ENCODE measurements at places on chromosomes 4 and X.

DNA sequence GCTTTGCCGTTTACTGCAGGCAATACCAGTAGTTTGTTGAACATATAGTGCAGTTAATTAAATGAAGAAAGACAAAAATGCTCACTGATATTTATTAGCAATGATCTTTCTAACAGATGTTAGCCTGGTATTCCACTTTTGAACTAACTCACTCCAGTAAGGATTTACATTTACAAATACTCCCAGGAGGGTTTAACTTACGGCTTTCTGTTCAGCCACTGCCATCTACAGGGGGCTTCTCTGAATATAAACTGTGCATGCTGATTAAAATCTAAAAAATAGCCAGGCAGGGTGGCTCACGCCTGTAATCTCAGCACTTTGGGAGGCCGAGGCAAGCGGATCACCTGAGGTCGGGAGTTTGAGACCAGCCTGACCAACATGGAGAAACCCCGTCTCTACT is 2.2 kb upstream of the SRD5A3 start:
- DNase-seq: no peak

GRCh38 chr4:153971899-153972298 is 183.0 kb upstream of the SFRP2 start:
- no peak for DNase-seq

- DNase-seq: no peak
Observed at GRCh38 chrX:128929271-128930057, 593.8 kb downstream of the SMARCA1 start.

DNA sequence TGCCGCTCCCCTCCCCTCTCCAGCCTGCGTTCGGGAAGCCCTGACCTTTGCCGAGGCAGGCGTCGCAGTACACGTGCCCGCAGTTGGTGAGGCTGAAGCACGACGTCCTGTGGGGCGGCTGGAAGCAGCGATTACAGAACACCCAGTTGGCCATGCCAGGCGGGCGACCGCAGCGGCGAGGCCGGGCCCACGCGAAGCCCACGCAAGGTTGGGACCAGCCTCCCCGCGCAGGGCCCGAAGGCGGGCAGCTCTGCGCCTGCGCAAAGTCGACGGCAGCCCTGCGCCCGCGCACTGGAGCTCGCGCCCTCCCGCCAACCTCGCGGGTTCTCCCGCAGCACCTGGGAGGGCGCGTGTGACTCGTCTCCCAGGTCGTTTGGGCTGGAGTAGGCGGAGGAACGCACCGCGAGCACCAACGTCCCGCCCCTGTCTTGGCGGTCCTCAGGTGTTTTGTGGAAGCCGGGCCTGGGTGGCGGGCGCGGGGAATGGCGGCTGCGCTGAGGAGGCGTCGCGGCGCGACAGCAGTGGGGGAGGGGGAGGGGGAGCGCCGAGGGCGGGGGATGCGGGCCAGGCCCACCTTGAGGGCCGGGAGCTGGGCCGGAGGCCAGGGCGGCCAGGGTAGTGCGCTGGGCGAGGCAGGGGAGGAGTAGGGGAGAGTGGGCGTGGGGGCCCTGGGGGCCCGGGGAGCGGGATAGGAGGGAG is at the start of gene RNF212:
RNF212 (minus strand) TSS at position 254 of the 699 bp plus-strand sequence; CDS start at position 154, 100 bp downstream.
- DNase-seq: no peak

DNA sequence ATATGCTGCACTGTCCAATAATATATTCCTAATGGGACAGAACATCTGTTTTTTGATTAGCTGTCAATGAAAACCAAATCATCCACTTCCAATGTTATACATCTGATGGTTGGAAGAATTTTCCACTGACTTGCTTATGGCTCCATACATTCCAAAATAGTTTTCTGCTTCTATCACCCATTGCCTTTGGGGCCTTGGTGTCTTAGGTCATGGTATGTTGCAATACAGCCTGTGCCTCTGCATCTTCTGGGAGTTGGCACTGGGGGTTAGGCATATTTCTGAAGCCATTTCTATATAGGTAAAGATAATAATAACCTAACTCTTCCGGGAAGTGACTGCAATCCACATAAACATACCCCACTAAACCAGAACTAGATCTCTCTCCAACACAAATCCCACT is 53.2 kb upstream of the NR3C2 start:
- DNase-seq: no peak

Data from NCI-H446 treated with DMSO at 0.1 percent for 48 hours (cell line).